ENCODE measurements at places on chromosomes 7 and 10.

DNA sequence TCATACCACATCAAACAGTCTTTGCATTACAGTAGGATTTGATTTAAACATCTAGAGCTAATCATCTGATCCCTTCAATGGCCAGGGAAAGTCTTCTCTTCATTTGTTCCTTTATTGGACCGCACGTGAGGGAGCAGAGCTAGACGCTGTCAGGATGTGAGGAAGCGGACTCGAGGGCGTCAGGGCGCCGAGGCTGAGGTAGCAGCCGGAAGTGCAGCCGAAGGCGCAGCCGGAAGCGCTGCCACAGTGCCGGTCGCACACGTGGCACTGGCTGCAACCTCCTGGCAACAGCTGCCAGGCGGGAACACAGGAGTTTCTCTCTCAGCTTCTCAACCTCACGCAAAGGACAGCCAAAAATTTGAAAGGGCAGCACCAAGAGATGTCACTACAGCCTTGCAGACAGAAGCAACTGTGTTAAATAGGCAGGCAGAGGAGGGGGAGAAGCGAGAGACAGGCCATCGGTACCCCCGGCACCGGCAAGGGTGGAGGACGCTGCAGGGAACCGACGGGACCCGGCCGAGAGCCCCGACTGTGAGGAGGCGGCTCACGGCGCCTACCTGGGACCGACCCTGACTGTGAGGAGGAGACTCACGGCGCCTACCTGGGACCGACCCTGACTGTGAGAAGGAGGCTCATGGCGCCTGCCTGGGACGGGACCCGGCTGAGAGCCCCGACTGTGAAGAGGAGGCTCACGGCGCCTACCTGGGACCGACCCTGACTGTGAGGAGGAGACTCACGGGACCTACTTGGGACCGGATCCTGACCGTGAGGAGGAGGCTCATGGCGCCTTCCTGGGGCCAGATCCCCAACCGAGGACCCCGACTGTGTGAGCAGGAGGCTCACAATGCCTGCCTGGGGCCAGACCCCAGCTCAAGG, 32.3 kb downstream of the VIPR2 start:
- no peak for DNase-seq

DNA sequence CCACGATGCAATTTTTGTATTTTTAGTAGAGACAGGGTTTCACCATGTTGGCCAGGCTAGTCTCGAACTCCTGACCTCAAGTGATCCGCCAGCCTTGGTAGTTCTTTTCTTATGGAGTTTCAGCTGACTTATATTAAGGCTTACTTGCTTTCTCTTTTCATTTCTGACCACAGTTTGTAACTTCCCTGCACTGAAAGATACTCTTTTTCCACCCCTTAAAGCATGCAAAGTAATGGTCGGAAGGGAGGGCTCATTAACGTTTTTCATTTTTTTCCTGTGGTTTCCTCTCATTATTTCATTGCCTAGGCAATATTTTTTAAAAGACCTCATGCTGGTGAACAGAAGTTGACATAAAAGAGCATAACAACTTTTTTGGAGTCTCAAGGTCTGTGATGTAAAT, 27.0 kb downstream of the ADRB1 start:
- no peak for DNase-seq

GRCh38 chr7:146321301-146321700, 204.7 kb downstream of the CNTNAP2 start:
- DNase-seq: no peak

- DNase-seq: no peak
Measured at GRCh38 chr10:56624082-56624481, 263.0 kb upstream of the ZWINT start.

DNA sequence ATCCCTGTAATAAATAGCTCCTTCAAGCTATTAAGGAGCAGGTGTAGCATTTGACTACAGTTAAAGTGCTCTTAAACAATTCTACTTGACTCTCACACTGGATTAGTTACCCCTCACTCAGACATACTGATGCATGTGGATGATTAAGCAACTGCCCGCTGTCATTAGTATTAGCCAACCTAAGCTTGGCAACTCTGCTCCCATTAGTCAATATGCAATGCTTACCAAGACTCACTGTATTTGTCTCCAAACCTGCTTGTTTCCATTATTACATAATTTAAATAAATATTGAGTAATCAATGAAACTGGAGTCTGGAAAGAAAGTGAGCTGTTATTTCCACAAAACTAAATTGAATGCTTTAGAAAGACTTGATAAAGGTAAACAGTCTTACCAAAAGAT, 144.0 kb upstream of the ASAH2 start:
- DNase-seq: peak; percentile 84

- no peak for DNase-seq
Measured at GRCh38 chr7:29401769-29402168, 161.9 kb upstream of the PRR15 start.

DNA sequence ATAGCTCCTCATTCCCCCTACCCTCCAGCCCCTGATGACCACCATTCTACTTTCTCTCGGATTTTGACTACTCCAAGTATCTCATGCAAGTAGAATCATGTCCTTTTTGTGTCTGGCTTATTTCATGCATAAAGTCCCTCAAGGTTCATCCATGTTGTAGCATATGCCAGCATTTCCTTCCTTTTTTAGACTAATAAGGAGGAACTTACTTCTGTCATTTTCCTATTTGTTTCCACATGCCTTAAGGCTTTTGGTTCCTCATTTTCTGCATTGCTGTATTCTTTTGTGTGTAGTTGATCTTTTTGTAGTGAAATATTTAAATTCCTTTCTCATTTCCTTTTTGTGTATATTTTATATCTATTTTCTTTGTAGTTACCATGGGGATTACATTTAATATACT, 376.9 kb downstream of the CALN1 start:
- no peak for DNase-seq

DNA sequence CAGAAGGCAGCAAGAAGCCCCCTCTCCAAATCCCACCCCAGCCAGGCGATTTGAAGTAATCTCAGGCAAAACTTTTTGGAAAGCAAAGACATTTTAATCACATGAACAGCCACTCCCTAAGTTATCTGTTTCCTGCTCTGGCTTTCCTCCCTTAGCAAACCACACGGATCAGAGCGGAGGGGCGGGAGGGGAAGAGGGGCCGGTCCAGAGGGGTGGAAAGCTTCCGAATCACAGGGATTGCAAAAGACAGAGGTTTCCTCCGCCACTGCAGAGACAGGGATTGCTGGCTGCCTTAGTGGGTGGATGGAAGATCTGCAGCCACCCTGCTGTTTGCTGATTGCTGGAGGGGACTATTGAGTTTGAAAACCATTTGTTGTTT, 41.2 kb downstream of the ZCCHC24 start:
- no peak for DNase-seq

DNA sequence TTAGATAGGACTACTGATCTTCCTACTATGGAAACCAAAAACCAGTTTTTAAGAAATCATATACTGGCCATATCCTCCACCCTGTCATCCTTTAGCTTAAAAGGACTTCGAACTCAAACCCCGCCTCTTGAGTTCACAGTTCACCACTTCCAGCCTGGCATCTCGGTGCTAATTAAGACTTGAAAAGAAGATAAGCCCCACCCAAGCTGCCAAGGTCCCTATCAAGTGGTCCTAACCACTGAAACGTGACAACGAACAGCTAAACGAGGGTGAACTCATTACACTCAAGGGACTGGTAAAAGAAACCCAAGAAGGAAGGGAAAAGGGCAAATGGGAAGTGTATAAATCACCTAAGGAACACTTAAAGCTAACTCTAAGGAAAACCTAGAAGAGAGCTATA, 16.1 kb downstream of the COL17A1 start:
- DNase-seq: no peak

DNA sequence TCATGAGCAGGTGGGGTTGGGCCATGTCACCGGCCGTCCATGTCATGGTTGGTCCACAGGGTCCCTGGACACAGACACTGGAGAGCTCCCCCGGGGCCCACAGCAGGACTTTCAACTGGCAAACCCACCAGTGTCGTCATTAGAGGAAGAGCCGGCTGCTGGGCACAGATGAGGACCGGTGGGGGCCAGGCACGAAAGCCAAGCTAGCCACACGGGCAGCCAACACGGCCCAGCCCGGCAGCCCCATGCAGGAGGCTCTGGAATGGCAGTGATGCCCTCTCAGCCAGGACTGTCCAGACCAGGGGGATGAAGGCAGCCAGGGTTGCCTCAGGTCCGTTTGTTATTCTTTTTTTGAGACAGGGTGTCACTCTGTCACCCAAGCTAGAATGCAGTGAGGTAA, 21.1 kb upstream of the UNCX start:
- DNase-seq: no peak

- no peak for DNase-seq
Measured at GRCh38 chr10:64385355-64385754, 864.2 kb downstream of the REEP3 start.

DNA sequence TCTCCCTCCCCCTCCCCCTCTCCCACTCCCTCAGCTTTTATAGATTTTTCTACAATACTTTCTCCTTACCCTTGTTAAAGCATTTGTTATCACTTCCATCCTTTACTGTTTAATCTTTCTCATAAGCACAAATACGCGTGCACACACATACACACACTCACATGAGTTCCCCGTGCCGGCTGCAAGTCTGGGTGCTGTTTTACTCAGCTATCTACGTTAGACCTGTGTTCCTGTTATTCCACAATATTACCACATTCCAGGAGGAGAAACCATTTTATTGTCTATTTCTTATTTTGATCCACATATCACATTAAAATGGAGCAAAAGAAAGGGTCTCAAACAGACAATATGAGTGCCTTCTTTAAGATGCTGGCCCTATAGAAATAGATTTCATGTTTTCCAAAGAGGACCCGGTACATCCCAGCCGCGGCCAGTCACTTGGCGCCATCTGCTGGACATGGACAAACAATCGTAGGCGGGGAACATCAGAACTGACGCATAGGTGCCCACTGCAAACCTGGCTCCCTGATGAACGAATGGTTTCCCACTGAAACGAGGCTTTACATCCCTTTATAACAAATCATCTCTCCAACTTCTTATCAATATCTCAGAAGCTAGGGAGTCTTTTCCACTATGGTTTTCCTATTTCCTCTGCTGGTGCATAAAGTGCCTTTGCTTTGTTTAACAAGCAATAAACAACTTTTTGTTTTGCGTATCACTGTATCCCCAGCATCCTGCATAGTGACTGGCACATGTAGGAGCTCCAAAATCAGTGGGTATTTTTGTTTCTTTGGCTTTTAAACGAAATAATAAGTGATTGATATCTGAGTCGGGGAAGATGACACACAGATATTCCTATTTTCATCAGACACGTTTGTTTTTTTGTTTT, 25.2 kb upstream of the OPTN start:
- peak; percentile 16 for DNase-seq

GRCh38 chr10:47365431-47366180, 17.4 kb downstream of the RBP3 start:
- no peak for DNase-seq

GRCh38 chr10:19290770-19291169, 242.2 kb downstream of the MALRD1 start:
- DNase-seq: no peak

Data from epithelial cell of prostate (primary cell).